Central memory CD8-positive, alpha-beta T cell (primary cell): ENCODE measurements at places on chromosomes 7 and 10.

- no peak overlapping the region for H3K4me3 ChIP-seq
- no peaks in the 10 kb centered on the region for H3K36me3 ChIP-seq
- H3K4me1 ChIP-seq = no peaks in the 10 kb centered on the region
- H3K27me3 ChIP-seq = no peaks in the 10 kb centered on the region
Measured at GRCh38 chr7:46486256-46487206, 565.5 kb upstream of the IGFBP3 start.

DNA sequence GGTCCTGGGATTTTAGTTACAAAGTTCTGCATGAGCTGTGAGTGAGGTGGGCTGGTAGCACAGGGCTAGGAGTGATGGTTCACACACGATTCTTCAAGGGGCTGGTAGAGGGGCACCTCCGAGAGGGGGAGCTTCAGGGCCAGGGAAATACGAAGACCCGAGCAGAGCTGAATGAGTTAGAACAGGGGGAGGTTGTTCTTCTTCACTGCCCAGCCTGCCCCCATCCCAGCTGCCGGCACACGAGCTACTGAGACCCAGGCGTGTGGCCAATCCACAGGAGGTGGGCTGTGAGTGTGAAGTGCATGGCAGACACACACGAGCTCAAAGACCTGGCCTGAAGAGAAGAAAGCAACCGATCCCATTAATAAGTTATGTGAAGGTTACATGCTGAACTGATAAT, 256.2 kb upstream of the ZNF32 start:
- no peak for DNase-seq
- peaks cover 14% of the 10 kb centered on the region for H3K27me3 ChIP-seq
- no peak overlapping the region for H3K27ac ChIP-seq
- H3K4me3 ChIP-seq = no peak overlapping the region
- H3K36me3 ChIP-seq = no peaks in the 10 kb centered on the region

DNA sequence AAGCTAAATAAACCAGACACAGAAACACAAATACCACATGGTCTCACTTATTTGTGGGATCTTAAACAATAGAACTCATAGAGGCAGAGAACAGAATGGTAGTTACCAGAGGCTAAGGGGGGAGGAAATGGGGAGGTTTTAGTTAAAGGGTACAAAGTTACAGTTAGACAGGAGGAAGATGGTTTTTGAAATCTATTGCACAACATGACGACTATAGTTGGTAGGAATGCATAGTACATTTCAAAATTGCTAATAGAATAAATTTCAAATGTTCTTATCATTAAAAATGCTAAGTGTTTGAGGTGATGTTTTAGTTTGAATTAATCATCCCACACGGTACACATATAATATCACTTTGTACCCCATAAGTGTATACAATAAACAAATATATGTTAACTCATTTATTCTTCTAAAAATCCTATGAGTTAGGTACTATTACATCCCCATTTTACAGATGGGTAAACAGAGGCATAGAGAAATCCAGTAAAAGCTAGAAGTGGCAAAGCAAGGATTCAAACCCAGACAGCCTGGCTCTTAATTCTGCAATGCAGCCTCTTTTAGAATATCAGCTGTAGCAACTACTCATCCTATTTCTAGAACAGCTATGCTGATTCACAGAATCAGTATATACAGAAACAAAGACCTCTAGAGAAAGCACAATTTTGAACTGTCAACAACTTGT, 50.9 kb downstream of the HBP1 start:
- H3K27me3 ChIP-seq = no peaks in the 10 kb centered on the region
- H3K36me3 ChIP-seq = peaks cover 11% of the 10 kb centered on the region
- no peak overlapping the region for H3K4me3 ChIP-seq
- no peak for DNase-seq
- H3K27ac ChIP-seq = no peak overlapping the region
- H3K4me1 ChIP-seq = no peaks in the 10 kb centered on the region

- DNase-seq = no peak
- H3K27me3 ChIP-seq = no peaks in the 10 kb centered on the region
- no peak overlapping the region for H3K4me3 ChIP-seq
- peaks cover 34% of the 10 kb centered on the region for H3K4me1 ChIP-seq
Measured at GRCh38 chr10:114492351-114493037, 88.2 kb upstream of the AFAP1L2 start.

DNA sequence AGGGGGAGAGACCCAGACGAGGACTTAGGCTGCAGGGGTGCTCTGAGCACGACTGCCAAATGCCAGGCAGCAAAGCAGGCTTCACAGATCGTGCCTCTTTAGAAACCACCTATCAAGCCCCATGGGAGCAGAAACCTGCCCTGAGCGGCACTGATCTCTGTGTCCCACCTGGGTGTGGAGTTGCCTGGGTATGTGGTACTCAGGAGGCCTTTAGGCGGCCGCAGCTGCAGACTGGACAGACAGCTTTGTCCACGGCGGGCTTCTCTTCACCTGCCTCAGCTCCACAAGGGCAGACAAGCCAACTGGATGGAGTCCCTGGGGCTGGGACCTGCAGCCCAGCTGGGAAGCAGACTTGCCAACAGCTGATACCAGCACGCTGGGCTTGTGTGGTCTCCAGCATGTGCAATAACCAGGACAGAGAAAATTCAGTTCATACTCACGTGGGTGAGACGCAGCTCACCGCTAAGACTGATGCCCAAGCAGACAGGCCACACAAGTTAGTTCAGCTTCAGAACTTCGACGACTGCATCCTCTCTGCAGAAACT, 163.2 kb downstream of the EBF3 start:
- no peak overlapping the region for H3K27ac ChIP-seq
- no peaks in the 10 kb centered on the region for H3K4me1 ChIP-seq
- H3K4me3 ChIP-seq = no peak overlapping the region

- no peak for DNase-seq
- no peaks in the 10 kb centered on the region for H3K4me1 ChIP-seq
- H3K27me3 ChIP-seq = peaks cover 33% of the 10 kb centered on the region
Measured at GRCh38 chr10:120736377-120736776, 114.8 kb upstream of the WDR11 start.

- no peaks in the 10 kb centered on the region for H3K27me3 ChIP-seq
- H3K36me3 ChIP-seq = peaks cover 23% of the 10 kb centered on the region
- peaks cover 15% of the 10 kb centered on the region for H3K4me1 ChIP-seq
- H3K4me3 ChIP-seq = no peak overlapping the region
Measured at GRCh38 chr7:44073664-44074348, 8.4 kb upstream of the PGAM2 start.

DNA sequence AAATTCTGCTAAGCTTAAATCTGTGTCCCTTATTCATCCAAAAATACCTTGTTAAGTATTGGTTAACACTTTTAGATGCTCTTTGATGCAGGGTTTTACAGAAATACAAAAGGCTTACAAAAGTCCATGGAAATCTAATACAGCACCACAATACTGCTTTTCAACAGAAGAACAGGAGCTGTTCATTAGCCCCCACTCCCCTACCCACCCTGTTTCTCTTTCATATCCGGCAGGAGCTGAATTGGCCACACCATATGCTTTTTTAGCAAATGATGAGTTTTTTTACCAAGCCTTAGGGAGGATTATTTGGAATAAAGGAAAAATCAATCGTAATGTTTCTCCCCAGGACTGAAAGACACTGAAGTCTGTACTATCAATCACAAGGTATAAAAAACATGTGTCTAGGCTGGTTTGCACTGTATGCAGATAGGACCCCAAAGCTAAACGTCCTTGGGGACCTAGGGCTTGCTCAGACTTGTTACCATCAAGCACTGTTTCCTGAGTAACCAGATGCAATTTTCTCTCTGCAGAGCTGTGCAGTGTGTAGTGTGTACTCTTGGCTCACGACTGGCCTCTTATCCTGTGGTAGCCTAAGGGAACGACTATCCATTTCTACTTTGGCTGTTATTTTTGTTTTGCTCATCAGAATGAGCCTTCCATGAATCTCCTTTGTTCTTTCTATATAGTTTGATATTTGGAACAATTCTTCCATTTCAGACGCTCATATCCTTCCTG, 143.3 kb upstream of the LRGUK start:
- DNase-seq = no peak
- no peak overlapping the region for H3K27ac ChIP-seq
- H3K4me3 ChIP-seq = no peak overlapping the region
- peaks cover 1% of the 10 kb centered on the region for H3K36me3 ChIP-seq

DNA sequence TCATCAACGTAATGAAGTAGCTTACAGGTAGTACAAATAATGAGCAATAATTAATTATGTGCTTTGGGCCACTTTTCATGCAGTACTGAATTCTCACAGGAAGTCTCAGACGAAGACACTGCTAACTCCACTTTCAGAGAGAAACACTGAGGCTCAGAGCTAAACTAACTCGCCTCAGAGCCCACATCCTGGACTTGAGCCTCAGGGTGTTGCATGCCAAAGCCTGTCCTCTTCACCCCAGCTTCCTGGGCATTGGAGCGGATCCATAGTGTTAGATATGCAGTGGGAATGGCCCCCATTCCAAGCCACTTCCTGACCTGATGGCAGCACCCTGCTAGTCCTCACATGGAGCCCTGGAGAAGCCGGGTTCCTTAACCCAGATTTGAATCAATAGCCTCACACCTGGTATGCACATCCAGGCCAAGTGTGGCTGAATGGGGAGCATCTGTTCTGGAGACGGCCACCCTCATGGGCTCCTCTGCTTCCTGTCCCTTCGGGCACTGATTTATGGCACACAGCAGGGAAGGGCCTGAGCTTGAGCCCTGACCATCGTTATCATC, 265.1 kb upstream of the ZNF32 start:
- no peak for DNase-seq
- H3K4me3 ChIP-seq = no peak overlapping the region
- no peaks in the 10 kb centered on the region for H3K36me3 ChIP-seq
- H3K4me1 ChIP-seq = peaks cover 11% of the 10 kb centered on the region
- H3K27ac ChIP-seq = no peak overlapping the region
- no peaks in the 10 kb centered on the region for H3K27me3 ChIP-seq

GRCh38 chr10:99843310-99843709, 60.9 kb downstream of the ABCC2 start:
- DNase-seq = no peak
- H3K27me3 ChIP-seq = no peaks in the 10 kb centered on the region
- H3K4me3 ChIP-seq = no peak overlapping the region
- no peak overlapping the region for H3K27ac ChIP-seq
- no peaks in the 10 kb centered on the region for H3K36me3 ChIP-seq

- no peak overlapping the region for H3K4me3 ChIP-seq
- peak overlapping the region; percentile 19 for H3K27ac ChIP-seq
- peaks cover 6% of the 10 kb centered on the region for H3K36me3 ChIP-seq
- no peak for DNase-seq
- no peaks in the 10 kb centered on the region for H3K27me3 ChIP-seq
Measured at GRCh38 chr10:110992006-110992800, 72.8 kb downstream of the SHOC2 start.

DNA sequence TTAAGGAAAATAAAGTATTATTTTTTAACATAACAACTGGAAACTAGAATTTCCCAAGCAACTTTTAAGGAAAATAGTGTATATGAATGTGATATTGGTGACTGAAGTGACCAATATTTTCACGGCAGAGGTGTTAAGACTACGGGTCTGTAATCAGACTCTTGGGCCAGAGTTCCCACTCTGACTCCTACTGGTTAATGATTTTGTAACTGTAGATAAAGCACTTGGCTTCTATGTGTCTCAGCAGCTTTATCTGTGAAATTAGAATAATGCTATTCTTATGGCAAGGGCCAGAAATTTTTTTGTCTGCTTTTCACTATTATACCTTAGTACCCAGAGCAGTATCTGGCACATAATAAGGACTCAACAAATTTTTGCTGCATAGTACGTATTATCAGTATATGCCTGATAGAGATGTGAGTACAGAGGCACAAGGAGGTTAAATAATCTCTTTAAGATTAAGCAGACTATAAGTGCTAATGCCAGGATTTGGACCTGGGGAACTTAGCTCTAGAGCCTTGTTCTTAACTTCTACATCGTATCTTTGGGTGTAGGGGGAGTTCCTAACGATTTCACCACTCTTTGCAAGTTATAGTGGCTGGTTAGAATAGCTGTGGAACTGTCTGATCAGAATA, 186.1 kb upstream of the SLC26A5 start:
- no peak overlapping the region for H3K27ac ChIP-seq
- H3K4me3 ChIP-seq = no peak overlapping the region
- H3K4me1 ChIP-seq = no peaks in the 10 kb centered on the region
- H3K36me3 ChIP-seq = no peaks in the 10 kb centered on the region
- peaks cover 3% of the 10 kb centered on the region for H3K27me3 ChIP-seq
- no peak for DNase-seq

GRCh38 chr7:8111282-8111960, 142.8 kb downstream of the GLCCI1 start:
- no peak for DNase-seq
- H3K36me3 ChIP-seq = peaks cover 5% of the 10 kb centered on the region
- no peak overlapping the region for H3K4me3 ChIP-seq
- H3K4me1 ChIP-seq = peaks cover 32% of the 10 kb centered on the region
- H3K27me3 ChIP-seq = no peaks in the 10 kb centered on the region
- H3K27ac ChIP-seq = no peak overlapping the region

GRCh38 chr10:29535012-29535777, 99.6 kb downstream of the SVIL start:
- no peak overlapping the region for H3K27ac ChIP-seq
- H3K4me3 ChIP-seq = no peak overlapping the region
- no peak for DNase-seq
- no peaks in the 10 kb centered on the region for H3K27me3 ChIP-seq

DNA sequence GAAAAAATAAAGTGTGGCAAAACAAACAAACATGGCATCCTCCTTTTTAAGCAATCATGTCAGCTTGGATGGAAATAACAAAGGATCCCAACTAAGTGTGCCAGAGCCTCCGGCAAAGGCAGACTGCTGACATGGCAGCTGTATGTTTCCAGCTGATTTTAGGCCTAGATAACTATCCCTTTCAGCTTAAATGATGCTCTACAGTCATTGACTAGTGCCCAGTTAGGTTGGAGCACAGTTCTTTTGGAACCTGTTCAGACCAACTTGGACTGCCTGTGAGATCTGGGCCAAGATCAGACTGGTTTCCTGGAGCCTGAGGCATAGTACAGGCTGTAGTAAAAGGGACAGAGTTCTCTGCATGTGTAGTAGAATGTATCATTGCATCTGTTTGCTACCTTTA, 128.7 kb downstream of the DYNC1I1 start:
- H3K27ac ChIP-seq = no peak overlapping the region
- peaks cover 12% of the 10 kb centered on the region for H3K27me3 ChIP-seq
- no peak overlapping the region for H3K4me3 ChIP-seq
- H3K36me3 ChIP-seq = no peaks in the 10 kb centered on the region

DNA sequence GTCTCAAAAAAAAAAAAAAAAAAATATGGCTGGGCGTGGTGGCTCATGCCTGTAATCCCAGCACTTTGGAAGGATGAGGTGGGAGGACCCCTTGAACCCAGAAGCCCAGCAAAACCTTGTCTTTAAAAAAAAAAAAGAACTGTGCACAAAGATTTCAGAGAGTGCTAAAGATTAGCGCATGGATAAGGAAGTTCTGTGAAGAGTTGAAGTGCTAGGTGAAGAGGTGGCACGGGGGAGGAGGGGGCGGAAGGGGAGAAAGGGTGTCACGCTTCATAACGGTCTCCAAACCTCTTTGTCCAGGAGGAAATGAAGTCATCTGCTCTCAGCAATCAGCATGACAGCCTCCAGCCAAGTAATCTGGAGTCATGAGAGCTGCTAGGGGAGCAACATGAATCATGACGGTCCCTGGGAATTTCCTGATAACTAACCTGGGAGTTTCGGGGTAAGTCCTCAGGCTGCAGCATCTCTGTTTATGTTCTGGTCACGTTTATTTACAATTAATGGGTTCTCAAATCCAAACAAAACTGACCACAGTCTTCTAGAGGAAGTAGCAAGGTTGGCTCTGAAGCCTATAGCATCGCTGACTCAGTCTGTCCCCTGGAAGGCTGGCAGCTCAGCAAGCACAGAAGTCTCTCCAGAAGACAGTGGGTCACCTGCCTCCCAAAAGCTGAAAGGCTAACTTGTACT, 1.9 kb upstream of the PLAU start:
- no peak for DNase-seq
- peaks cover 27% of the 10 kb centered on the region for H3K4me1 ChIP-seq
- H3K27me3 ChIP-seq = peaks cover 48% of the 10 kb centered on the region
- H3K36me3 ChIP-seq = peaks cover 2% of the 10 kb centered on the region
